Nephron progenitor cell (in vitro differentiated cells): ENCODE measurements at places on chromosomes 2 and 18.

- DNase-seq, result no peak
Observed at GRCh38 chr2:225597911-225598310, 198.4 kb downstream of the NYAP2 start.

- DNase-seq, result no peak
Observed at GRCh38 chr2:229081411-229081810, 189.7 kb downstream of the PID1 start.

DNA sequence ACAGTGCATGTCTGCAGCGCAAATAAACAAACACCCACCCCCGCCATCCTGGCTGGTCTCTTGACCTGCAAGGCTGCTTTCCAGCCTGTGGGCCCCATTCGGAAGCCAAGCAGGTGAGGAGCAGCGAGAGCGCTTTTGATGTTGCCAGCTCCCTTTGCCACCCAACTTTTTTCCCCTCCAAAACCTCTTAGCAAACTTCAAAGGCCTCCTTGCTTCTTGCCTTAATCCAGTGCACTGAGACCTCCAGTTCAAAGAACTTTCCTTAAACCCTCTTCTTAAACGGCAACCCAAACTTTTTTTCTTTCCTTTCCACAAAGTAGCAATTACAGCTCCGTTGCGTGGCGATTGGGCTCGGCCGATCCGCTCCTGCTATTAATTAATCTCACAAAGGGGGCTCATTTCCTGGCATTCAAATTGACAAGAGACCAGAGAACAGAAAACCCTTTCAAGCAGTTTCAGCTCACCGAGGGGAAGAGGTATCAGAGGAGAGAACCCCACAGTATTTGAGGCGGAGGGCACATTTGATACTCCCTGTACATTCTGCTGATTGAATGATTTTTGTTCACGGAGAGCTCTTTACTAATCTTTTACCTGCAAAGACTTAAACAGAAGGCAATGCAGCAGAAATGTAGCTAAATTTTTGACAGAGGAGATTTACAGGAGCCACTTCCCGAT lies 531.4 kb downstream of the TMEM182 start:
- peak; percentile 27 for DNase-seq

DNA sequence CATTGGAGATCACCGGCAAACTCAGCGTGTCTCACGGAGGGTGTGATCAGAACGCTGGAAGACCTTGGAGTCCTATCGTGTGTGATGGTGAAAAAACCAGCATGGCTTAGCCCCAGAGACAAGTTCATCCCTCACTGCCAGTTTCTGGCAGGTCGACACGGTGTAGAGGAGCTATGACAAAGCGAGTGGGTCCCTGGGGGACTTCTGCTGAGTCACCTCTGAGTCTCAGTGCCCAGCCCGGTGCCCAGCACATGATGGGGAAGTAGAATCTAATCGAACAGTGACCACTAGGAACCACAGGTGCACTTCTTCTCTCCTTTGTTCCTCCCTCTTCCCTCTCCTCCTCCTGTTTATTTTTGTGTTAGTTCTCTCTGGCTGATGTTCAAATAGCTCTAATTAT lies 45.9 kb upstream of the KCNF1 start:
- DNase-seq, result no peak

DNA sequence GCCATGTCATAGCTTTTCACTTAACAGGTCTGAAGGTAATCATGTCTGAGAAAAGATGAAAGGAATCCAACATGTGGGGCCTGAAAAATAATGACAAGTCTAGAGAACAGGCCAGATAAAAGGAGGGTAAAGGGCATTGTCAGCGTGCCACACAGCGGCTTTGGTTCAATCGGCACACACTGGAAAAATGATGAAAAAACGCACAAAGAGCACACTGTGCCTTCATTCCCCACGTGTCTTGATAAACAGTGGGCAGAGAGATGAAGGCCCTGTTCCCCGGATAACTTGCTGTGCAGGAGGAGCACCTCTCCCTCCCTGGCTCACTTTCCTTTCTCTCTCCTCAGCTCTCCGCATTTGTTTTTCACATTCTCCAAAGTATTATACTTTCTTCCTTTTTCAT lies 766.3 kb downstream of the TDRD15 start:
- DNase-seq, result no peak

DNA sequence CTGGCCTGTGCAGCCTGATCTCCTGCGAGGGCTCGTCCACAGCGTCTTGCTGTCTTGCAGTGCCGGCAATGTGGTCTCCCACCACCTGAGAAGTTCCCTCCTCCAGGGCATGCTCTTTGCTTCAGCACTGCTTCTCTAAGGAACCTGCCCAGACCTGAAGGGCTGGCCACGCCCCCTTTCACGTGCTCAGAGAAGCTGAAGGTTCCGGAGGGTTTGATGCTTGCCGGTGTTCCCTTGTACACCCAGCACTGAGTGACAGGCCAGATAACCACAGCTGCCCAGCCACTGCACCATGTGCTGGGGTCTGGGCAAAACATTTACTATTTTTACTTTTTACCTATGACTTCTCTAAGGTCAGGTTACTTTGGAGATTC lies 1.7 kb upstream of the POLR2D start:
- DNase-seq, result peak; percentile 68

- DNase-seq, result no peak
Observed at GRCh38 chr2:232368311-232368731, 10.2 kb upstream of the ALPP start.

- no peak for DNase-seq
Observed at GRCh38 chr18:11042247-11042646, 107.1 kb downstream of the PIEZO2 start.

- DNase-seq, result no peak
Observed at GRCh38 chr2:166088634-166089033, 39.2 kb downstream of the SCN1A start.

GRCh38 chr18:35479911-35480586 lies 17.7 kb downstream of the INO80C start:
- DNase-seq, result no peak

DNA sequence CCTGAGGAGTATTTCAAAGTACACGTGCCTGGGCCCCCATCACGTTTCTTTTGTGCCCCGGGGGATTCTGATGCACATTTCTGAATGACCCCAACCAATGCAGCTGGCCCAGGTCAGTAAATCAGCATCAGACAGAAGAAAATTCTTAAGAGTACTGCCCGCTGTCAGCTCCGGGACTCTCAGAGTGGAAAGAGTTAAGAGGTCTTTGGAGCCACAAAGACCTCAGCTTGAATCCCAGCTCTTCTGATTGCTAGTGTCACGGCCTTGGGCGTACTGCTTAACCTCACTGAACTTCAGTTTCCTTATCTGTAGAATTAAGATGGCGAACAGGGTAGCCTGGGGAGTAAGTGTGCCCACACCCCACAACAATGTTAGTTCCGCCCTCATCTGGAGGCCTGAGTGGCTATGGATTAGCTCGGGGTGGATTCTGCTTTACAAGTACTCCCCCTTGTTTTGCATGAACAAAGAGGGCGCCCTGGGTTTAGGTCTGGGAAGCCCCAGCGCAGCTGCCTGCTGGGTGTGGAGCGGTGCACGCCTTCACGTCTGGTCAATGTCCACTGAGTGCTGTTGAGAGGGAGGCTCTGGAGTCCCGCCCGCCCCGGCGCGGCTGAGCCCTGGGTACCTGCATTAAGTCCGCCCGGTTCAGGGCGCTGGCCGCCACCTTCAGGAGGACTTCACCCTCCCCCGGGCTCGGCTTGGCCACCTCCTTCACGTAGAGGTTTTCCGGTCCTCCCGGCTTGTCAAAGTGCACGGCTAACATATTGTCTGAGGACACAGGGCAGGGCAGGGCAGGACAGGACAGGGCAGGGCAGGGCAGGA lies 858 bp downstream of the TP53I3 start:
- DNase-seq, result no peak
